Brain (organoid and tissue), 16 donors: ENCODE measurements at places on chromosomes 2 and 18. TPM values are rescaled to one million over a fixed set of nuclear protein-coding genes. Genes with fewer than 3 reads are reported as not detected.

Gene SERPINB3
- polyA plus RNA-seq: not detected

Gene HOXD4
- not detected for polyA plus RNA-seq

Gene FOXD4L1
- polyA plus RNA-seq: not detected

Gene DLX1
- 0.63 TPM for polyA plus RNA-seq

Gene NMUR1
- 0.24 TPM for polyA plus RNA-seq

Gene APOB
- 0.07 TPM for polyA plus RNA-seq

Gene EMILIN1
- polyA plus RNA-seq: 6.2 TPM

Gene CD28
- polyA plus RNA-seq: 0.15 TPM

Gene GULP1
- 0.73 TPM for polyA plus RNA-seq

Gene HAAO
- 2.2 TPM for polyA plus RNA-seq

Gene SIX2
- 18.6 TPM for polyA plus RNA-seq

Gene ACMSD
- not detected for polyA plus RNA-seq

Gene TMEM163
- 21.4 TPM for polyA plus RNA-seq

Gene CELF4
- polyA plus RNA-seq: 74.4 TPM

Gene MYOM1
- 3.1 TPM for polyA plus RNA-seq

Gene TRAF3IP1
- polyA plus RNA-seq: 7.9 TPM

Gene ACAA2
- polyA plus RNA-seq: 146 TPM

Gene ANO7
- 1.3 TPM for polyA plus RNA-seq

Gene IL36RN
- not detected for polyA plus RNA-seq

Gene MARCO
- 1.8 TPM for polyA plus RNA-seq

Gene AFF3
- 3.1 TPM for polyA plus RNA-seq

Gene CRYBA2
- polyA plus RNA-seq: 9.1 TPM

Gene IL36G
- polyA plus RNA-seq: not detected

Gene ABCG5
- polyA plus RNA-seq: not detected

Gene UGT1A7
- polyA plus RNA-seq: not detected

Gene TGIF1
- polyA plus RNA-seq: 53.1 TPM

Gene BOLL
- not detected for polyA plus RNA-seq

Gene YPEL5
- 36.9 TPM for polyA plus RNA-seq

Gene SLC9A4
- polyA plus RNA-seq: not detected

Gene RTP5
- 5.2 TPM for polyA plus RNA-seq

Gene MYO7B
- polyA plus RNA-seq: 0.46 TPM

Gene L3MBTL4
- polyA plus RNA-seq: 4.5 TPM

Gene CCDC141
- not detected for polyA plus RNA-seq

Gene LIMS3
- not detected for polyA plus RNA-seq

Gene CYS1
- polyA plus RNA-seq: 1.7 TPM

Gene CROCC2
- polyA plus RNA-seq: not detected

Gene RPRM
- polyA plus RNA-seq: 29.6 TPM
